DMS 273 treated with DMSO at 0.1 percent for 48 hours (cell line): ENCODE measurements at places on chromosomes 5 and 9.

GRCh38 chr9:7176561-7176960, 418.8 kb downstream of the KDM4C start:
- no peak for DNase-seq

DNA sequence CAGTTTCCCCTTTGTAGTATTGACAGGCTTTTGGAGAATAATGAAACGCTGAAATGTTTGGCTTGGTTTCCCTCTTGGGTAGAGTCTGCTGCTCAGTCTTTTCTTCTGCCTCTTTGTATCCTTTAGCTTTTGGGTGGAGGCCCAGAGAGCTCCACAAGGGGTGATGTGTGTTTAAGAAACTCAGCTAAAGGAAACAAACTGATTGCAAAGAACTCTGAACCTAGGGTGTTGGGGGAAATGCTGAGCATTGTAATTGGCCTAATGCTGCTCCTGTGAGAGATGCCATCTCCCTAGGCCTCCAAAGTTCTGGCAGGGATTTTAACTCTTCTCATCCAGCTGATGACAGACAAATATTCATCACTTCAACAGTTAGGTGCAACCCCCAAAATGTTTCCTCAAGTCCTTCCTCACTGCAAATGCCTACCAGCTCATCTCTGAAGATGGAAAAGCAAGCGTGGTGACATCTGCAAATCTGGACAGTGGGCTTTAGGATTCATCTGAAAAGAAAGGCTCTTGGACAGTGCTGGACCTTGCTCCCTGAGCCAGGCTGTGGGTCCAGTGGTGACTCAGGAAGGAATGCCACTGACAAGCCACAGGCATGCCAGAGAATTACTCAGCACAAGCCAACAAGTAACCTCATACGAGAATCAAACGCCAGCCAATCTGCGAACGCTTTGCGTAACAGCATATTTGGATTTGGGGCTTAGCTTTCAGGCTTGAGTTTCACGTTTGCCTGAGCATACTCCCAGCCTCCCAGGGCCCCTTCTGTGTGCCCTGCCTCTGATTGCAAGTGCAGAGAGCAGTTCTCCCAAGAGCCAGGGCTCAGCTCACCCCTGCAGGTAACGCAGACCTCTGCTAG, 30.5 kb upstream of the ZSWIM6 start:
- no peak for DNase-seq

- no peak for DNase-seq
Measured at GRCh38 chr5:176446884-176447590, 1.1 kb upstream of the FAF2 start.

DNA sequence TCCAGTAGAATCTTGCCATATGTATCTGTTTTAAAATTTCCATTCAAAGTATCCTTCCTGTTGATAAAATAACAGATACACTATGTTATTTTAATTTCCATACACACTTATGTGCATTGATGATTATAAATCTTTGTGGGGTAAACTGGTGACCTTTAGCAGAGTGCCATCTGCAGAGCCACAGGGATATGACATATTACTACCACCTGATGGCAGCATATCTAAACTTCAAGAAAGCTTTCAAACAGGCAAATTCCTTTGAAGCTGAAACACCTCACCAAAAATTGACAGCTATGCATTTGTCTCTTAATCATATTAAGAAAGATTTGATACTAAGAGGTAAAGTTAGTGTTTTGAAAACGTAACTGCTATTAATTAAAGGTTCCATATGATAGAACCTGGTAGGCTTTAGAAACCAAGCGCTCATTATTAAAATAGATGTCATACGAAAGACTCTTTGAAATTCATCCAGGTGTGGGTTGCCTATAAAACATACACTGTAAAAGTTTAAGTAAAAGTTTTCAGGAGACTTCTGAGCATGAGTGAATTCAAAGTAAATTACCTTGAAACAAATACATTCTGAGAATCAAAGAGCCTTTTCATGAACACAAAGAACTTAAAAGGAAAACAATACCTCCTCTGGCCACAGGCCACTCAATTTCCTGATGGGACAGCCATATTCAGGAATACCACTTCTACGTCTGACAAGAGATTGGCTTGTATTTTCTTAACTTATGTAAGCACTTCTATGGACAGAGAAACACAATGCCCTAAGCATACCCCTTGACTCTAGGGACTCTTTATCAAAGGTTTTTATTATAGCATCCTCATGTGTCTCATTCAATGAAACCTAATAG, 93.3 kb downstream of the KIAA0825 start:
- no peak for DNase-seq

DNA sequence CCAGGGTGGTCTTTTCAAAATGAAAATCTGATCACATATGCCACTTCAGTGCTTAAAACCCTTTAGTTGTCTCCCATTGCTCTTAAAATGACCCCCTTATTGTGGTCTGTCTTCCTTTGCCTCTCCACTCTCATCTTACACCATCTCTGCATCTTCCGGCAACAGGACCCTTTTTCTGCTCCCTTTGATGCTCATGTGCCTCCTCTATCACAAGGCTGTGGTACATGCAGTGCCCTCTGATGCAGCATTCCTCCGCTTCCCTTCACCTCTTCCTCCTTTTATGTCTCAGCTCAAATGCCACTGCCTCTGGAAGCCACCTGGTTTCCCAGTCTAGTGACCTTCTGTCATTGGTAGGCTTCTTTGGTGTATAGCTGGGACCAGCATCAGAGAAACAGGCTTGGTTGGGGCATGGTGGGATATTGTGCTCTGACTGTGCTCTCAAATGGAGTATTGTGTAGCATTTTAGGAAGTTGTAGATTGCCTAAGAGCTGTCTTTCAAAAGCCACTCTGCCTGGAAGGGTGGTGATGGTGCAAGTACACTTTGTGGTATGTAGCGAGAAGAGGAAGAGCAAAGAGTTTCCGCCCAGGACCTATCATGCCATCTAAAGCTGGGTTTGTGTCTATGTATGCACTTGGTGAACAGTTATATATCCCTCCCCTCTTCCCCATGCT, 28.1 kb downstream of the ARHGAP26 start:
- no peak for DNase-seq

GRCh38 chr5:109852371-109853155, 162.8 kb downstream of the MAN2A1 start:
- no peak for DNase-seq

DNA sequence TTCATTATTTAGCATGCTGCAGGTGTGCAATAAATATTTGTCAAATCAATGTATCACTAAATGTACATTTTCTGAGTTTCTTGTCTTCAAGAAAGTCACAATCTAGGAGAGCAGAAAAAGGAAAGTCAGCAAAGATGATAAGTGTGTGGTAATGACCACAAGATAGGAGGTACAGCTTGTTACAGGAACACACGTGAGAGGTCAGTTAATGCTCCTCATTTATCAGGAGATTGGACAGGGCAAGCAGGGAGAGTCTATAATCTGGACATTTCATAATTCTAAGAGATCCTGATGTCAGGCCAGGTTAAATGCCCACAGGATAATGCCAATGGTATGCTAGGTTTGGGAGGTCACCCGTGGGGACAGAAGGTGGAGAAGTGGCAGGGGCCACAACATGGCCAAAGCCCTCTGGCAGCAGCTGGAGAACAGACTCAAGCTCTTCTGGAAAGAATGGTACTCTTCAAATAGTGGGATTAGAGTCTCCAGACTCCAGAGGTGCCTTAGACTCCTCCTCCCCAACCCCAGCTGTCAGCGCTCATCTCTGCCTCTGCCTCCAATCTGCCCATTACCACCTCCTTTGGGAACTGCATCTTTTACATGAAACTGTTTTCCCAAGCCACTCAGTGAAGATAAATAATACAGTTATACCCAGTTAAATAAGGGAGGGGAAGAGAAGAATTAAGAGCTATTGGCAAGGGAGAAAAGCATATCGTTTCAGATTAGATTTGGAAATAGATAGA, 114.3 kb downstream of the ASTN2 start:
- DNase-seq = no peak

- no peak for DNase-seq
Measured at GRCh38 chr5:145913701-145914100, 22.7 kb upstream of the SH3RF2 start.

DNA sequence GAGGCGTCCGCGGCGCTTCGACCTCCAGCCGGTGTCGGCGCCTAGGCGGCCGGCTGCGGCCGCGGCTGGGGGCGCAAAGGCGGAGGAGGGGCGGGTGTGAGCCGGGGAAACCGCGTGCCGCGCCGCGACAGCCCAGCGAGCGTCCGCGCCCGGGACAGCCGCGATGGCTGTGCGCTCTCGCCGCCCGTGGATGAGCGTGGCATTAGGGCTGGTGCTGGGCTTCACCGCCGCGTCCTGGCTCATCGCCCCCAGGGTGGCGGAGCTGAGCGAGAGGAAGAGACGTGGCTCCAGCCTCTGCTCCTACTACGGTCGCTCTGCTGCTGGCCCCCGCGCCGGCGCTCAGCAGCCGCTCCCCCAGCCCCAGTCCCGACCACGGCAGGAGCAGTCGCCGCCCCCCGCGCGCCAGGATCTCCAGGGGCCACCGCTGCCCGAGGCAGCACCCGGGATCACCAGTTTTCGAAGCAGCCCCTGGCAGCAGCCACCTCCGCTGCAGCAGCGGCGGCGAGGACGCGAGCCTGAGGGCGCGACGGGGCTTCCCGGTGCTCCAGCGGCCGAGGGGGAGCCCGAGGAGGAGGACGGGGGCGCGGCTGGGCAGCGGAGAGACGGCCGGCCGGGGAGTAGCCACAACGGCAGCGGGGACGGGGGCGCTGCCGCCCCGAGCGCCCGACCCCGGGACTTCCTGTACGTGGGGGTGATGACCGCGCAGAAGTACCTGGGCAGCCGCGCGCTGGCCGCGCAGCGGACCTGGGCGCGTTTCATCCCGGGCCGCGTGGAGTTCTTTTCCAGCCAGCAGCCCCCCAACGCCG, 605 bp downstream of the CHSY3 start:
- DNase-seq = no peak

- no peak for DNase-seq
Measured at GRCh38 chr9:127526655-127527559, 75.6 kb downstream of the LRSAM1 start.

DNA sequence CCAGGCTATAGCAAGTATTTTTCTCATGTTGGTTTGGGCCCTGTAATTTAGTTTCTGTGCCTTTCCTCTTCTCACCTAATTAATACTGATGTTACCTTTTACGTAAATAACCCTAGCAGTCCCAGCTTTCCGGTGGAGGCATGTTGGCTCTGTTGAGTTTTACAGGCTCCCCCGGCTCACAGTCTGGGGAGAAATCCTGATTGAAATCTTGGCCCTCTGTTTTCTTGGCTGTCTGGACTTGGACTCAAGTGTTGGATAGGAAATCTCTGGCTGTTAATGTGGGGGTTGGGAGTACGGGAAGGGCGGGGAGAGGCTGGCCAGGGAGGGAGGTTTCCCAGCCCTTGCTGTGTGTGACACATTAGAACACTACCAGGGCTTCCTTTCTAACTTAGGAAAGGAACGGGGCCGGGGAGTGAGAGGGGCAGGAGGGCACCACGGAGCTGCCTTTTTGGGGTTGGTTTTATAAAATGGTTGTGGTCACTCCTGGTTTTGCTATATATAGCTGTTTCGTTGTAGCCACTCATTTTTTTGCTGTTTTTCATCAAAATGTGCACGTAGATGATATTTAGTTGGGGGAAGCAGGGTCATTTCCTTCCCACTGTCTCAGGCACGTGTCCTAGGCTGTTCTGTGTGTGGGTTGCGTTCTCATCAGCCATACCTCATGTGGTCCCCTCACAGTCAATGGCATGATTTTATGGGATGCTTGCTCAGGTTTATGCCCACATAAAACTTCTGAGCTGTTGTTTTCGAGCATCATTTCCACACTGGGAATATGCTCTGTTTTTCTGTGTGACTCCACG, 11.0 kb downstream of the TRIO start:
- DNase-seq = no peak

GRCh38 chr5:149961957-149962409, 1.4 kb downstream of the SLC26A2 start:
- no peak for DNase-seq

DNA sequence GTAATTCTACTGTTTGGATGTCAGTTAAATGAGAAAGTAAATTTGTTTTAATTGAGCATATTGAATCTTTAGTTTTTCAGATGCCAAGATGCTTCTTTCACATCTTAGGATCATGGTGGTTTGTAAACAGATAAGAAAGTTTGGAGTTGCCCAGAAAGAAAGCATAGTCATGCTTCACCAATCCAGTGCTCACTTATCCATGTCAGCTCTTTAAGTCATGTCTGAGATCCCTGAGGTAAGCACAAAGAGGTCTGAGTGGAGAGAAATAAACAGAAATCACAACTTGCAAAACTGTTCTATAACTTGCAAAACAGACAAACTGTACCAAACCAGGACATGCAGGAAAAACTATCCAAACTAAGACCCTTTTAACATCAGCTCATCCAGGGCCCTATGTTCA, 87.7 kb downstream of the OSTF1 start:
- DNase-seq = no peak

DNA sequence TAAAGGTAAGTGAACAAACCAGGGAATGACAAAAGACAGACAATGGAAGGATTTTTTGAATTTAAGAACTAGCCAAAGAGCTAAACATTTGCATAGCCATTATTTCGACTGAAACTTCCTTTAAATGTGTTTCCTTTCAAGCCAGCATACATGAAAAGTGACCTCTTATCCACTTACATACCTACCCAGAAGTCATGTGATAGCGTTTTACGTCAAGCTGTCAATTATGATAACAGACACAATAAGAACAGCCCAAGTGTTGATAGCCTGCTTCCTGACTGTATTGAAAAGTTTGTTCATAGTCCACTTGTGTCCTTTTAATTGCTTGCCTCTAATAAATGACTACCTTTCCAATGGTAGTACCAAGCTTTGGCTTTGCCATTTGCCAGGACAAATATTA, 206.0 kb downstream of the NFIB start:
- no peak for DNase-seq

GRCh38 chr5:126871441-126871840, 94.5 kb downstream of the LMNB1 start:
- DNase-seq = no peak

DNA sequence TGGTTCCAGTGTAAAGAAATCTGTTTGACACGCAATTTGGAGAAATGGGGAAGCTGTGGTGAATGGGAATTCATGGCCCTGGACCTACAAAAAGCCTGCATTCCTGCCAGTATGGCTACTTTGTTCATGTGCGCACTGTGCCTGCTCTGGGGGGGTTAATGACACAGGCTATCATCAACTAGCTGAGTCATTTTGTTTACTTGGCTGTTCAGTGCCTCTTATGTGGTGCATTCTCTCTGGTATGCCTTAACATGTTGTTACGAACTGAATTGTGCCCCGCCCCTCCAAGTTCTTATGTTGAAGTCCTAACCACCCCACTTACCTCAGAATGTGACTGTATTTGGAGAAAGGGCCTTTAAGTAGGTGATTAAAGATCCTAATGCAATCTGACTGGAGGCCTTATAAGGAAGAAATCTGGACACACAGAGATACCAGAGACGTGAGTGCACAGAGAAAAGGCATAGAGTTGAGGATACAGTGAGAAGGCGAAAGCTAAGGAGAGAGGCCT, 20.4 kb upstream of the UBAP1 start:
- DNase-seq = no peak

- no peak for DNase-seq
Measured at GRCh38 chr5:17360879-17361278, 137.2 kb upstream of the TAF11L2 start.

- no peak for DNase-seq
Measured at GRCh38 chr5:74541381-74541781, 99.1 kb downstream of the ENC1 start.
